ENCODE measurements at places on chromosomes 7 and 10.

DNA sequence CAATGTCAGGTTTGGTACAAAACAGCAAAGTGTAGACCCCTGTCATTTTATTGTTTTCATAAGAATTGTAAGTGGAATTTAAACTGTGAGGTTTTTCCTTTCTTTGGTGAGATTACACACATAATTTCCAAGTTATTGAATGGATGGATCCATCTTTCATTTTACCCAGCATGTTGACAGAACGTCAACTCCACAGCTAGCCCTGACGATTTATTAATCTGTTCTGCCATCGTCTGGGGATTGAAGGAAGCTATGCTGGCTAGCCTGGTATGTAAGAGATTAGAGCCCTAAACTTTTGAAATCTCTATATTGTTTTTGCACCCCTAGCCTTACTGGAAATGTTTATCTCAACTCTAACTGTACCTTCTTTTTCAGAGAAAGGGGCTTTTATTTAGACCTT, 8.6 kb downstream of the WNT16 start:
- no peak for DNase-seq

- DNase-seq = no peak
Observed at GRCh38 chr10:128414568-128414967, 288.3 kb upstream of the MKI67 start.

GRCh38 chr7:87877366-87878040, 1.2 kb downstream of the DBF4 start:
- DNase-seq = no peak

GRCh38 chr7:137886746-137887145, 40.0 kb upstream of the DGKI start:
- no peak for DNase-seq

- no peak for DNase-seq
Observed at GRCh38 chr10:83045731-83046130, 1093.6 kb upstream of the GHITM start.

- no peak for DNase-seq
Observed at GRCh38 chr7:27897441-27897847, 157.5 kb downstream of the TAX1BP1 start.

- peak; percentile 70 for DNase-seq
Observed at GRCh38 chr10:26438534-26439341, 597 bp downstream of the APBB1IP start.

GRCh38 chr7:72362246-72362645, 49.9 kb downstream of the CALN1 start:
- DNase-seq = no peak

- DNase-seq = peak; percentile 19
Observed at GRCh38 chr7:33744293-33745075, 160.9 kb upstream of the BMPER start.

GRCh38 chr7:154795437-154795836, 207.5 kb downstream of the PAXIP1 start:
- no peak for DNase-seq

DNA sequence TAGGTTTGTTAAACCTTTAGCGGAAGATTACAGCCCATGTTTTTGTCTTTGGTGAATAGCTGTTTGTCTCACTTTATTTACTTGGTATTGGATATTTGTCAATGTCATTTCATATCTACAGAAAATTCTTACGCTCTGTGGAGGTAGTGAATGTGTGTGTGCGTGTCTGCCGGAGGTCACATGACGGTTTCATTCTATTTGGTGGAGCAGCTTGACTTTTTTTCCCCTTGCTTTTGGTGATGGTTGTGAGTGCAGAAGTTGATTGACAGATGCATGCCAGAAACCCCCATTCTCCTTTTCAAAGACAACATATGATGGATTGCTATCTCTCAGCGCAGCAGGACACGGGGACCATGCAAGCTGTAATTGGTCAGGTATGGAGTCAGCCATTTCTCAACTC, at the start of gene POU6F2:
POU6F2 (plus strand) TSS at position 225 of the 400 bp plus-strand sequence; CDS start at position 270, 45 bp downstream.
- no peak for DNase-seq

GRCh38 chr10:112507046-112507445, 60.0 kb downstream of the VTI1A start:
- no peak for DNase-seq

GRCh38 chr7:87628780-87629569, 777 bp downstream of the RUNDC3B start:
- DNase-seq = no peak

- no peak for DNase-seq
Observed at GRCh38 chr10:56469482-56469881, 108.4 kb upstream of the ZWINT start.

DNA sequence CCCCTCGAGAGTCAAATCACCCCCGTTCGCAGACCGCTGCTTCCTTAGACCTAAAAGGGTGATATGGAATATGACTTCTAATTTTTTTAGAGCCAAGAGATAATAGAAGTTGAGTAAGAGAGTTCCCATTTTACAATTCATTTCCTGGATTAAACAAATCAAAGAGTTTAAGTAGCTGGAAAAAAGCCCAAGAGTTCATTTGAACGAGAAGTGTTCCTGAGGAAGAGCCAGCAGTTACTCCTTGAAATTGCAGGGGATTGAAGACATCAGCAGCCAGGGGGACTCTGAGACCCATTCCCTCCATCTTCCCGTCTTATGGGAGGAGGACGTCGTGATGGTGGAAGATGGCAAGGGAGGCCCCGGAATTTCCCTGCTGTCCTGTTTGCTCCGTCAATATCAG, 277.0 kb downstream of the WDR11 start:
- DNase-seq = no peak

DNA sequence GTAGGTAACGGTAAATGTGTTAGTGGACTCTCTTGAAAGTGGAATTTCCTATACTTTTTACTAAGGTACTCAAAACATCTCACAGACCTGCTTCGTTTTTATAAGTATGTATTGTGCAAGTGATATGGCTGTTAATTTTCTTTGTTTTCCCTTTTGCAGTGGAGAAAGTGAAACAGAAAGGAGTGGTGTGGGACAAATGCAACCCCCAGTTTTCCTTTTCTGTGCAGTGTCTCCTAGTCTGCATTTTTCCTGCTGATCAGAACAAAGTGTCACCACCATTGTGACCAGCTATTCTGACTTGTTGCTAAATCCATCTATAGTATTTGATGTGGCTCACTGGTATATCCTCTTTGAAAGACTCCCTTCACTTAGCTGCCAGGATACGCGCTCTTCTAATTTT, 410.0 kb downstream of the EXOC4 start:
- no peak for DNase-seq

DNA sequence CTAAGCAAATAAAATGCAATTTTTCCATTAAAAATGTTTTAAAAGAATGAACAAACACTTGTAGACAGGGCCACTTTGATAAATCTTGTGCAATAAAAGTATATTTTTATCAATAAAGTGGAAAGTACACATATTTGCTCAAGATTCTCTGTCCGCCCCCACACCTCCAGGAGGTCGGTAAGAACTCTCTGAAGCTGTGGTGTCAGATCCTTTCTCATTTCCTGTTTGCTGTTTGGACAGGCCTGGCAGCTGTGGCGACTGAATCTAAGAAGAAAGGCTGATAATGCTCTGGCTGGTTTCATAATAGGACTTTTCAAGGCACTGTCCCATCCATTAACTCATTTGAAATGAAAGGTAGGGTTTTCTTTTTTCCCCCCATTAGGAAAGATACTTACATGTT, 15.3 kb upstream of the ASB4 start:
- peak; percentile 68 for DNase-seq

- DNase-seq = peak; percentile 33
Observed at GRCh38 chr7:38630720-38631673, at the start of gene AMPH. TSS of gene AMPH (minus strand) at chr7:38631373. CDS start at chr7:38631351, 22 bp downstream.

- DNase-seq = no peak
Observed at GRCh38 chr7:149624006-149624405, 126.4 kb upstream of the ZNF746 start.

GRCh38 chr10:5360318-5360915, 4.3 kb upstream of the UCN3 start:
- no peak for DNase-seq

GRCh38 chr7:158814637-158815036, 14.7 kb downstream of the ESYT2 start:
- DNase-seq = no peak

- DNase-seq = peak; percentile 30
Observed at GRCh38 chr7:23346316-23346715, 47.2 kb downstream of the MALSU1 start.

DNA sequence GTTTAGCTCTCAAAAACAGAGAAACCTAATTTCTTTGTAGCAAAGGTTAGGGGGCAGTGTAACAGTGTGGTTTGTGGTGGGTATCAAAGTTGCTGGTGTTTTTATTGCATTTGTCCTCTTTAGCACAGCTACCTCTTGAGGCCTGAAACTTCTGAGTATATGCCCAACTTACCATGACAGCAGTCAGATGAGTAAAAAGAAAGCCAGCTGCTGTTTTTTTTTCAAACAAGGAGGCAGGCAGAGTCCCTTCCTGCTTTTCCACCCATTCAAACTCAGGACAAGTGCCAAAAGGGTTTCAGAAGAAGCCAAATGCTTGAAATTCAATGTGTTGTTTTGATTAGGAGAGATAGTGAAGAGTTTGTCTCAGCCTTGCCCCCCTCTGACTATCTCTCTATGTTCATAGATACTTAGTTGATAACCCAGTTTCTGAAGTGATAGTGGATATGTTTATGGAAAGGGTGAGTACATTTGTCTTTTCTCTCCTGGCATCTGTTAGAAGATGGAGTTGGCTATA, 23.1 kb downstream of the GBF1 start:
- no peak for DNase-seq

DNA sequence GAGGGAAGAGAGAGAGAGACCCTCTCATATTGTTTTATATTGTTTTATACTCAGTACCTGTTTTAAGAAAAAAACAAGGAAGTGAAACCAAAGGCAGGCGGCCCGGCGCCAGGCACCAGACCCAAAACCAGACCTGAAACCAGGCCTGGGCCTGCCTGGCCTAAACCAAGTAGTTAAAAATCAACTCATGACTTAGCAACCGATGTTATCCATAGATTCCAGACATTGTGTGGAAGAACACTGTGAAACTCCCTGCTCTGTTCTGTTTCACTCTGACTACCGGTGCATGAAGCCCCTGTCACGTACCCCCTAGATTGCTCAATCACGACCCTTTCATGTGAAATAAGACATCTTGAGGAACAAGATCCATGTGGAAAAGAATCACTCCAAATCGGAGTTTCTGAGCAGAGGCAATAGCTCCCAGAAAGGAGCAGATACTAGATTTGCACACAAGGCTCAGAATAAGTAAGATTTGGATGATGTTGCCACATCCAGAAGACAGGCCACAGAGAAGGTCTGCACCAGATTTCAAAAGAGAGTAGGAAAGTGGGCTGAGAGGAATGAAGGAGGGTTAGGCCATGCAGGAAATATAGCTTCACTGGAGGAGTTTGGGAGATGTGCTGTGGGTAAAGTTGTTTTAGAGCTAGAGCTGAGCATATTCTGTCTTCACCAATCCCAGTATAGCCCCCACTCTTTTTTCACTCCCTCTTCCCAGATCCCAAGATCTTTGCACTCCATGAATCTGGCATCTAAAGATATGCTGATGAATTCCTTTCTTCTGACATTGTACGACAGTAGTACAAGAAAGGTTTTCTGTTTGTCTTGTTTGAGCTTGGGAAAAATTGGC, 8.8 kb upstream of the ZNF248 start:
- no peak for DNase-seq

DNA sequence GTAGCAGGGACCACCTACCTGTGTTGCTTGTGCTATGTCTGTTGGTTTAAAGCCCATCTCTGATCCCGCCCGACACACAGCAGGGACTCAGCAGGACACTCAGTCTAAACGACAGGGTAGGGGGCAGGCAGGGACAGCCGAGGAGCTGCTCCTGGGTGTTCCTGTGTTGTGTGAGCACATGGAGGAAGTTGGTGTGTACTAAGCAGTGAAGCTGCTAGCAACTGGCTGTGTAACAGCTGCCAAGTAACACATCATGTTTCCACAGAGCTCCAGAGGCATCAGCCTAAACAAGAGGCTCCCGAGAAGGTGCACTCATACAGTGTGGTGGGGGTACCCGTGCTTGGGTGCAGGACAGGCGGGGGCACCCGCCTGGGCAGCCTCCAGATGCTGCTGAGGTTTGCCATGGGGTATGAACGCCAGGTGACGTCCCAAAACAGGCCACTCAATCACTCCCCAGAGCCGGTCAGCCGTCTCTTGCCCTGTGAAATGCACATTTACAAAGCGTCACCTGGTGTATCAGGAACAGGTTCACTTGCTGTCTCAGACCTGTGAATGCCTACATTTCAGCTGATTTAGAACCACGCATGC, 59.6 kb downstream of the PTPRN2 start:
- DNase-seq = no peak

DNA sequence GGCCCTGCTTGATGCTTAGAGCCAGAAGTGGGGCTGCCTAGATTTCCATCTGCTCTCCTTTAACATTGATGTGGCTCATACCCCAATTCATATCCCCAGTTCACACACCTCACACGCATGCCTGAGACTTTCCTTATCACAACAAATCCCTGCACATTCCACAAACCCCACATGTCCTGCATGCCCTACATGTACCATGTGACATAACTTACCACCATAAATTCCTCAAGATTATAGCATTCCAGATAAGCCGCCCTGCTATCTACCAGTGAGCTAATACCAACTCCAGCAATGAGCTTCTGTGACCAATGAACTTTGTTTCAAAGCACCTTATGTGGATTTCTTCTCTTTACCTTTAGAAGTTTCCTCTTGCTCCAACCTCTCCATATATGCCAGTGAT, 104.7 kb upstream of the RAB11FIP2 start:
- no peak for DNase-seq

- DNase-seq = no peak
Observed at GRCh38 chr7:106057962-106058927, 53.9 kb downstream of the SYPL1 start.

- no peak for DNase-seq
Observed at GRCh38 chr7:155860840-155861479, 48.7 kb upstream of the SHH start.

DNA sequence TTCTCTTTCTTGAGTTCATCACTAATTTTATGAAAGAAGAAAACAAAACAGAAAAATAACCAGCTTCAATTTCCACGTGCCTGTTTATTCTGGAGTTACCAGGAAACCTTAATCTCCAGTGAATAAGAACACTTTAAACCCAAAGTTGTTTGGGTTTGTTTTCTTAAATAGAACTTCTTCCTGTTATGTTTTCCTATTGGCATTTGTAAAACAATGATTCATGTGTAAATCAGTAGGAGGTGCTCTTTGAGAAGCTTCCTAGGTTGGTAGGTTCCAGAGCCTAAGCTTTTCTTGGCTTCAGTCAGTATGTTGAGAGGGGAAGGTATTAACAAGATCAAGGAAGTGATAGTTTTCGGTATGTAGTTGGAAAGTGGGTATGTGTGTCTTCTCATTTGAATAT, 119.0 kb downstream of the BICC1 start:
- no peak for DNase-seq

DNA sequence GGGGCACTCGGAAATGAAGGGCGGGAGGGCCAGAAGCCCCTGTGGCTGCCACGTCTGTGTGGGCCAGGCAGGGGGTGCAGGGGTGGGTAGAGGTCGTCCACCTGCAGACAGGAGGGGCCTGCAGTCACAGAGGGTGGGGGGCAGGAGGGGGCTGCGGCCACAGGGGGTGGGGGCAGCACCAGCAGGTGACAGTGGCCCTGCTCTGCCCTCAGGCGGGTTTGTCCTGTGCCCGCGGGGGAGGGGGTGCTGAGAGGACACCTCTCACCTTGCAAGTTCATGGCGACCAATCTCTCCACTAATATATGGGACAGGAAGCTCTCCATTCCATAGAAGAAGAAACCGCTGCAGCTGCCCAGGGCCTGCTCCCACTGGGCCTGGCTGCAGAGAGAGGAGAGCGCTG, 26.6 kb upstream of the NKX6-2 start:
- DNase-seq = no peak

All from inflammatory macrophage treated with lipopolysaccharide for 1 hour (primary cell).